Activated CD4-positive, alpha-beta T cell treated with anti-CD3 and anti-CD28 coated beads, Interleukin-2, amount 50 U/mL, for 16 hours (primary cell): ENCODE measurements at places on chromosomes 5 and 9.

GRCh38 chr9:123407217-123407851, 51.3 kb downstream of the CRB2 start:
- no peak for DNase-seq

DNA sequence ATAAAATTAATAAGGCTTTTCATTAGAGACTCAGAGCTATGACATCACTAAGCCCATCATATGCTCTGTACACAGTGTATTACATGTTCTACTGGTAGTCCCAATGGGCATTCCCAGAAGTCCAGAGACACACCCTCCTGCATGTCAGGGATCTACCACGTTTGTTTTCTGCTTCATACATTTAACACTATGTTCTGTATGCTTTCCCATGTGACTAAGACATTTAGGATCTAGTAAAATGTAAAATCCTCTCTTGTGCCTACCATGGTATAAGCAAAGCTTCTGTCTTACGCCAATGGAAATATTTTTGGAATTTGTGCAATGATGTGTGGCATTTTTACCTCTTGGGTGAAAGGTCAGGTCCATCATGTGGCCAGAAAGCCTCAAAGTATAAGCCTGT, 192.4 kb downstream of the ADAMTSL1 start:
- no peak for DNase-seq

DNA sequence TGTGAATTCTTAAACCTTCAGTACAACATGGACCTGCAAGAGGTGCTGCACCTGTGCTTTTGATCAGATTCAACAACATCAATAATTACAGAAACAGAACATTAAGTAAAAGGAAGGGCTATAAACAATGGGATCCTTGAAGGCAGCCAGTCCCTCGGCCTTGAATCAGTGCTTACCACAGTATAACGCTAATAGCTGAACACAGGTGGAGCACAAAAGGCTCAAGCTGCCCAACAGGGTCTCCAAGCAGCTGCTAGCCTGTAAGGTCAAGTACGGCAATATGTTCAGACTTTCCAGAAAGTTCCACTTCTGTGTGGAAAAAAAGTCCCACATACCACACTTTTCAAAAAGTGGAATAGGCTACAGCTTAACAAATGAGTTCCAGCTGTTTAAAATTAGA, 61.9 kb upstream of the ITGA1 start:
- no peak for DNase-seq

- DNase-seq = no peak
Measured at GRCh38 chr9:113742878-113743277, 133.2 kb upstream of the ZNF618 start.

DNA sequence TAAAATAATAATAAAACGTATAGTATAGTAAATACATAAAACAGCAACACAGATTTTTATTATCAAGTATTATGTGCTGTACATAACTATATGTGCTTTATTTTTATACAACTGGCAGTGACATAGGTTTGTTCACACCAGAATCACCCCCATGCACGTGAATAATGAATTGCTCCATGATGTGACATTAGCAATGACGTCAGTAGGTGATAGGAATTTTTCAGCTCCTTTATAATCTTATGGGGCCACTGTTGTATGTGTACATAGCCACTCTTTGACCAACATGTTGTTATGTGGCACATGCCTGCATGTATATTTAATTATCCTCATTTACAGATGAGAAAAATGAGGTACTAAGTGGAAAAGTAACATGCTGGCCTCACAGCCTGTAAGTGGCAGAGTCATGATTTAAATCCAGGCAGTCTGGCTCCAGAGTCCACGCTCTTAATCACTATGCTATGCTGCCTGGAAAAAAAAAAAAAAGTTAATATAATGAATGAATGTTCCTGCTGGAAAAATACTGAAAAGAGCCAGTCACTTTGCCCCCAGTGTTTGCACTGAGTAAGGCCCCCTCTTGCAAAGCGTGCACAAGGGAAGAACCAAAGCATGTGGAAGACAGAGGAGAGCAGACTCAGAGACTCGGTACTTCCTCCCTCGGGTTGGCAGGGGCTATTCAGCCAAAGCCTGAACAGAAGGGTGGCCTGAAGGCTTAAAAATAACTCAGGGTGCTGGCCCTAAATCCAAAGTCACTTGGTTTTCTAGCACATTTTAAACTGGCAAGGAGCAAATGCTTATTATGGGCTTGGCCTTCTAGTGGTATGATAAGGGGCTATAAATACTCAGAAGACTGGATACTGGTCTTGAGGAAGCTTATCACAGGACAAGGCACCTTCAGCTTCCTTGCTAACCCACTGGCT, 206.8 kb downstream of the GLIS3 start:
- DNase-seq = no peak

- no peak for DNase-seq
Measured at GRCh38 chr5:158923799-158924551, 175.7 kb downstream of the EBF1 start.

DNA sequence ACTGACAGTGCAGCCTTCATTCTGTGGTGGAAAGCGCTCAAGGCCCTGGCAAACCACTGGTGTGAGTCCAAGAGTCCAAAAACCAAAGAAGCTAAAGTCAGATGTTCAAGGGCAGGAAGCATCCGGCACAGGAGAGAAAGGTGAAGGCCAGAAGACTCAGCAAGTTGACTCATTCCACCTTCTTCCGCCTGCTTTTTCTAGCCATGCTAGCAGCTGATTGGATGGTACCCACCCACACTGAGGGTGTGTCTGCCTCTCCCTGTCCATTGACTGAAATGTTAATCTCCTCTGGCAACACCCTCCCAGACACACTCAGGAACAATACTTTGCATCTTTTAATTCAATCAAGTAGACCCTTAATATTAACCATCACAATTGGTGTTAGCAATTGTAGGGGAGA, 296.1 kb downstream of the NDUFS4 start:
- no peak for DNase-seq

DNA sequence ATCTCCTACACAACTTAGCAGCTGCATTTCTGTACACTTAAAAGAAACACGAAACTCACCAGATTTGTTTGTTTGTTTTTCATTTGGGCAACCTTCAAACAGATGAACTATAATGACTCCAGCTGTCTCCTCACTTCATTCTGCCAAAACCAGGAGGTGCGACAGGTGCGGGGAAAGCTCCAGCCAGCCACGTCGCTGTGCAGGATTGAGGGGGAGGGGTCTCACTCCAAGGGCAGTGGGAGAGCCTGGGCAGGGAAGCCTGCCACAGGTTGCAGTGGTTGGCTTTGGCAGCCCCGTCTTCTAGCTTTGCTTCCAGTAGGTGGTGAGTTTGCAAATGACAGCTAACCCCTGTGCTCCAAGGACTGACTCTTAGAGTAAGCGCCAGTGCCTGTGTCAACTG, 215.8 kb downstream of the CEMIP2 start:
- no peak for DNase-seq

- DNase-seq = no peak
Measured at GRCh38 chr5:150389531-150390266, 23.0 kb downstream of the CD74 start.

- no peak for DNase-seq
Measured at GRCh38 chr9:7912037-7912535, 112.5 kb upstream of the DMAC1 start.

DNA sequence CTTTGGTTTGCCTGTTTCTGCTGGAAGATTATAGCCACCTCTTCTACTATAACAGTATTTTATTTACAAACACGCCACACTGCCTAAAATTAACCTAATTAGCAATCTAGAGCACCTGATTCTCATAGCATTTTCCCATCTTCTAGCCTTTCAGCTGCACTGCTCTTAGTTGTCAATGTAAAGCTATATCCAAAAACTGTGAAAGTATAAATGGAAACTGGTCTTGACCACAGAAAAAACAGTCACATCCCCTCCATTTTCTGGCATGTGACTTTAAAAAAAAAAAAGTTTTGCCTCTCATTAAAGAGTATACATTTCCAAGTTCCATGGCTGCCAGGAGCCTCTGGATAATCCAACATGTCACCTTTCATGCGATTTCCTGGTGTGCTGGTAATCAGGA, 287.8 kb downstream of the DTWD2 start:
- no peak for DNase-seq

DNA sequence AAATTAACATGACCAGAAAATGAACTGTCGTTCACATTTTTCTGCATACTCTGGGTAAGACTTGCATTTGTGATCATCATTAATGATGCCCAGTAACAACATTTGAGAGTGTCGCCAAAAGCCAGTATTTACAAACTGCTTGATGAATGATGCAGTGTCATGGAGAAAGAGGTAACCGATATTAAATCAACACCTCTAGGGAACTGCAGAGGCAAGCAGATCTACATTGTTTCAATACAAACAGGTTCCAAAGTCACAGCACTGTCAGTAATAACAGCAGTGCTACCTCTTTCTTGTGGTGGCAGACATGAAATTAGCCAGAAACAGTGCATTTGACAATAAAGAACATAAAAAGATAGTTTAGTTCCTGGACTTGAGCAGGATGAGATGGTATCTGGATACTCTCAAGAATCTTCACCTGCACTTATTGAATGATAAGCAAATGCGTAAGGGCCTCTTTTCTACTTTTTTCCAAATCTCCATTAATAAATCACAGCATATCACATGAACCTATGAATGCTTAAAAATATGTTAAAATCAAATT, 456.6 kb downstream of the ARHGEF28 start:
- no peak for DNase-seq

DNA sequence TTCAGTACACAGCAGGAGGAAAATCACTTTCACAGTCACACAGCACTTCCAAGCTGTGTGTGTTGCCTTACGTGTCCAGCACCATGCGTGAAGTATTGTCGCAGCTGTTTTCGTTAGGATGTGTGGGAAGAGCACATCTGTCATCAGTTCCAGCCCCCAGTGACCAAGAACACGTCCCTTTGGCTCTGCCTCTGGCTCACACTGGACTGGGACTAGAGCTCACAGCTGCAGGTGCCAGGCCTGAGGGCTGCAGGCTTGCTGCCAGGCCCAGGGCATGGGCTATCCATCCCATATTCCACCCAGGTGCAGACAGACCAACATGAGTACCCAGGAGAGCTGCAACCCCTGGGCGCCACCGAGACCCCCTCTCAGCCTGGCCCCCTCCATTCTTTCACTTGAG, 60.5 kb upstream of the ANKRD33B start:
- no peak for DNase-seq

DNA sequence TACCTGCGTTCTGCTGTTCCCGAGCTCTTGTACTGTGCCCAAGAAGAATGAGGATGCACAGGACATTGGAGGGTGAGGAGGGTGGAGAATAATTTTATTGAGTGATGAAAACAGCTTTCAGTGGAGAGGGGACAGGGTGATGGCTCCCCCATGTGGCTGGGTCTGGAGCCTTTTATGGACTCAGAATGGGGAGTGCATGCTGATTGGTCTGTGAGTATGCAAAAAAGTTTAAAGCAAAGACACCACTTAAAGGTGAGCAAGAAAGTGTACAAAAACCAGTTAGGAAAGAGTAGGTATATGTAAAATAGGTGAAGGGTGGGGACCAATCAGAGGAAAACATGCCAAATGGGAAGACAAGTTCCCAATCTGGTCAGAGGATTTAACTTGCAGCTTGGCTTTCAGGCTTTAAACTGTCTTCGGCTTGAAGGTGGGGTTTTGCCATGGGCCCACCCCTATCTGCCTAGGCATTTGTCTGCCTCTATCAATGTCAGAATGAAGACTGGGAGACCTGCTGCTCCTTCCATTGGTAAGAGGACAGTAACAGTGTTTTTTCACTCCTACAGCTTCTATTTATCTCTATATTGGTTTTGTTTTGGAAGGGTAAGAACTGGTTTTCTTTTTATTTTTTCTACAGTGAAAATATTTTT, 118.0 kb upstream of the RAI14 start:
- DNase-seq = peak; percentile 11

GRCh38 chr9:87695523-87695922, 30.4 kb upstream of the CTSL start:
- no peak for DNase-seq

DNA sequence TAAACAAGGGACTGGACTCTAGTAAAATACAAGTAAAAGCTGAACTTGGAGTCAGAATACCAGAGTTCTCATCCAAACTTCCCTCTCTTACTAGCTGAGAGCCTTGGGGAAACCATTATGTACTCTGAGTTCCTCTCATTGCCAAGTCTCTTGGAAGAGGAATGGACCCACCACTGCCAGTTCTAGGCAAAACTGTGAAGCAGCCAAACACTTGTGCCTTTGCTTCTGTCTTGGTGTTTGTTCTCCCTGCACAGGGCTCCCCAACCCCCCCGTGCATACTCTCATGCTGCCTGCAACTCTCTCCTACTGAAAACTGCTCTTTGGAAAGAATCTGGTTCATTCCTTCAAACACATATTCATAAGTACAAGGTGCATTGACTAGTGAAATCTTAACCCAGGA, 102.6 kb downstream of the PDZD2 start:
- no peak for DNase-seq
